ENCODE measurements at places on chromosomes 3 and 15. TPM values are rescaled to one million over a fixed set of nuclear protein-coding genes. Genes with fewer than 3 reads are reported as not detected.

DNA sequence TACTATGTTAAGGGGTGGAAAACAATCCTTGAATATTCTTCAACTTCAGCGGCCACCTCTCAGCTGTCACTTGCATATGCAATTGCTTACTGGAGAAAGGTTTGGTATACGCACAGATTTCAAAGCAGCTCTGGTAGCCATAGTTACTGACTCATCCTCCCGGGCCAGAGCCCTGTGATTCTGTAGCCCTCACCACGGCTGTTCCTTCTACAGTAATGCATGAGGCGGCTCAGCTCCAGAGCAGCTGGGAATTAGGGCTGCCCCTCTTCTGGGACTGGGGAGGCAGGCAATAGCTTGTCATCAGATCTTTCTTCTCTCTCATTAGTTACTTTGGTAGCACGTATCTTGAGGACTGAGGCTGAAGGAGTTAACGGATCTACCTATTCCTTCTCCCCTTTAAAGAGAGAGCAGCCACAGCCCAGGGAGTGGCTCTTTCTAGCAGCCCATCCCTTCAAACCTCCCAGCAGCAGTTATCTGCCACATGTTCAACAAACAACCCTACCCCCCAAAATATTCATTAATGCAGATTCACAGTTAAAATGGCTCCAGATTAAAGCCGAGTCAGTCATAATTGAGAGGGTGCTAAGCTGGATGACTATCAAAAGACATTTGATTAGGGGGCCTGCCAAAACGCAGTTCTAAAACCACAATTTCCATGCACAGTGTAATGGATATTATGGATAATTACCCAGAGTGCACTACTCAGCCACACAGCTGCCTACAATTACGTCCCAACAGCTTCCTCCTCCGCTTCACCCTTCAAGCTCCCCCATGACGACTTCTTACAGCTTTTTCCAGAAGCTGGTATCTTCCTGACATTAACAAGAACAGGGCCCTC, 54.7 kb downstream of the ETV5 start:
- H3K36me3 ChIP-seq, result no peaks in the 10 kb centered on the region
- no peak overlapping the region for H3K27ac ChIP-seq
- no peaks in the 10 kb centered on the region for H3K27me3 ChIP-seq
- DNase-seq, result no peak

DNA sequence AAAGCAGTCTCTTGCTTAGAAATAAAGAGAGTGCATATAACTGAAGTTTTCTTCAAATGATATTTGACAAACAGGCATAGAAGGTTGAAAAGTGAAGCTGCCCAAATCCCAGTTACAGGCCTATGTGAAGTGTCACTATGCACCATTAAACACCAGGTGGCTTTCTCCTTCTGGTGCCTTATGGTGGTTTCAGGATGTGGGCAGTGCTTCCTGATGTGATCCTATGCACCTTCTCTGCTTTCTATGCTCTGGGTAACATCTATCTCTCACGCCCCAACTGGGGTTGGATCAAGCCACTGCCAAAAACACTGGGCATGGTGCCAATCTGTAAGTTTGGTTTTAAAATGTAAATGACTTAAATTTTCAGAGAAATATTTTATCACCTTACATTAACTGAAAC, 744.7 kb downstream of the TUSC7 start:
- no peaks in the 10 kb centered on the region for H3K27me3 ChIP-seq
- no peak overlapping the region for H3K4me3 ChIP-seq
- DNase-seq, result no peak
- no peaks in the 10 kb centered on the region for H3K36me3 ChIP-seq
- H3K4me1 ChIP-seq, result peaks cover 8% of the 10 kb centered on the region

DNA sequence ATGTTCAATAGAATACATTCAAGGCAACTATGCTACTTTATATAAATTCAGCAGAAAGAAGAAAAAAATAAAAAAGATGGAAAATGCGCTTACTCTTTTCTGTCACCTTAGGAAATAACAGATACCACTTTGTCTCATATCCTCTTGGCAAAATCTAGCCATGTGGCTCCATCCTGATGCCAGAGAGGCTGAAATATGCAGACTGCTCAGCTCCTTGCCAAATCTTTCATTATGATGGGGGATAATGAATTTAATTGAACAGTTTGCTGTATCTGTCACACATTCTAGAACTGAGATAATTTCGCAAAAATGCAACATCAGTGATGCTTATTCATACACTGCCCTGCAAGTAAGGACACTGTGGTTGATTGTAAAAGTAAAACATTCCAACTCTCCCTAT, 1081.5 kb downstream of the PLOD2 start:
- H3K4me1 ChIP-seq, result no peaks in the 10 kb centered on the region
- H3K27ac ChIP-seq, result no peak overlapping the region
- no peak for DNase-seq
- H3K4me3 ChIP-seq, result no peak overlapping the region
- H3K36me3 ChIP-seq, result no peaks in the 10 kb centered on the region
- no peaks in the 10 kb centered on the region for H3K27me3 ChIP-seq

SLC12A1 gene
- not detected for polyA plus RNA-seq

- no peak for DNase-seq
- no peak overlapping the region for H3K27ac ChIP-seq
- H3K36me3 ChIP-seq, result no peaks in the 10 kb centered on the region
- H3K27me3 ChIP-seq, result no peaks in the 10 kb centered on the region
- H3K4me1 ChIP-seq, result no peaks in the 10 kb centered on the region
Measured at GRCh38 chr3:83321457-83321856, 1560.0 kb upstream of the GBE1 start.

GRCh38 chr15:99752556-99752955, 19.3 kb upstream of the LYSMD4 start:
- no peak overlapping the region for H3K4me3 ChIP-seq
- H3K36me3 ChIP-seq, result no peaks in the 10 kb centered on the region
- H3K4me1 ChIP-seq, result no peaks in the 10 kb centered on the region
- H3K27ac ChIP-seq, result no peak overlapping the region
- no peaks in the 10 kb centered on the region for H3K27me3 ChIP-seq
- DNase-seq, result no peak

- peaks cover 43% of the 10 kb centered on the region for H3K36me3 ChIP-seq
- H3K4me1 ChIP-seq, result no peaks in the 10 kb centered on the region
- H3K4me3 ChIP-seq, result no peak overlapping the region
- no peak for DNase-seq
Measured at GRCh38 chr3:40464339-40465110, 7.4 kb downstream of the RPL14 start.

GRCh38 chr3:145522893-145523651, 637.9 kb downstream of the PLOD2 start:
- no peaks in the 10 kb centered on the region for H3K36me3 ChIP-seq
- H3K4me3 ChIP-seq, result no peak overlapping the region
- DNase-seq, result no peak
- no peaks in the 10 kb centered on the region for H3K27me3 ChIP-seq
- H3K4me1 ChIP-seq, result no peaks in the 10 kb centered on the region
- no peak overlapping the region for H3K27ac ChIP-seq

DNA sequence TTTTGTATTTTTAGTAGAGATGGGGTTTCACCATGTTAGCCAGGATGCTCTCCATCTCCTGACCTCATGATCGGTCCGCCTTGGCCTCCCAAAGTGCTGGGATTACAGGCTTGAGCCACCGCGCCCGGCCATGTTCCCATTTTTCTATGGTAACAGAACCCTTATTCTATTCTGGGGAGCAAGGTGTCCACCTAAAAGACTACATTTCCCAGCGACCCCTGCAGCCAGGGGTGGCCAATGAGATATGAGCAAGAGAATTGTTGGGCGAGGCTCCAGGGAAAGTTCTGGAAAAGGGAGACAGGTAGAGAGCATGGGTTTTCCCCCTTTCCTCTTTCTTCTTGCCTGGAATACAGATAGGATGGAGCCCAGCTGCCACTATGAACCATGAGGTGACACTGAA, 96.9 kb downstream of the LINGO1 start:
- peaks cover 7% of the 10 kb centered on the region for H3K4me1 ChIP-seq
- H3K36me3 ChIP-seq, result no peaks in the 10 kb centered on the region
- H3K27me3 ChIP-seq, result peaks cover 10% of the 10 kb centered on the region
- H3K4me3 ChIP-seq, result no peak overlapping the region
- H3K27ac ChIP-seq, result no peak overlapping the region
- no peak for DNase-seq

PPP2R3A gene
- 0.09 TPM for polyA plus RNA-seq

PIGB gene
- polyA plus RNA-seq, result 15.3 TPM

CPLX3 gene
- not detected for polyA plus RNA-seq

GRCh38 chr15:23403550-23403949, 43.5 kb downstream of the GOLGA6L2 start:
- DNase-seq, result no peak
- H3K36me3 ChIP-seq, result no peaks in the 10 kb centered on the region
- H3K4me3 ChIP-seq, result no peak overlapping the region
- H3K27me3 ChIP-seq, result no peaks in the 10 kb centered on the region

ABHD14A gene
- polyA plus RNA-seq, result 11.7 TPM

DNA sequence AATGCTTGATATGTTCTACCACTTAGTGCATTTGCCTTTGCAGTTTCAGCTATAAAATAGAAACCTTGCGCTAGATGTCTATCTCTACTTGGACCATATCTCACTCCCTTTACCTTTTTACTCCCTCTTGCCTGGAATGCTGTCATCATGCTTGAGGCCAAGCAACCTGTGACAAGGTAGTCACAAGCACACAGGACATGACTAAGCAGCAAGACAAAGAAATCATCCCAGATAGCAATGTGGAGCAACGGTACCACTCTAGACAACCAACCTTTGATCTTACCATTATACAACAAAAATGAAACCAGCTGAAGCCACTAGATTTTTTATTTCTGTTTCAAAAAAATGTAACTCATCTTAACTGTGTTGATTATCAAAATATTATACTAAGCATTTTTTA, 50.5 kb upstream of the SPSB4 start:
- no peak overlapping the region for H3K27ac ChIP-seq
- H3K27me3 ChIP-seq, result no peaks in the 10 kb centered on the region
- DNase-seq, result no peak
- H3K36me3 ChIP-seq, result no peaks in the 10 kb centered on the region
- H3K4me3 ChIP-seq, result no peak overlapping the region

DNA sequence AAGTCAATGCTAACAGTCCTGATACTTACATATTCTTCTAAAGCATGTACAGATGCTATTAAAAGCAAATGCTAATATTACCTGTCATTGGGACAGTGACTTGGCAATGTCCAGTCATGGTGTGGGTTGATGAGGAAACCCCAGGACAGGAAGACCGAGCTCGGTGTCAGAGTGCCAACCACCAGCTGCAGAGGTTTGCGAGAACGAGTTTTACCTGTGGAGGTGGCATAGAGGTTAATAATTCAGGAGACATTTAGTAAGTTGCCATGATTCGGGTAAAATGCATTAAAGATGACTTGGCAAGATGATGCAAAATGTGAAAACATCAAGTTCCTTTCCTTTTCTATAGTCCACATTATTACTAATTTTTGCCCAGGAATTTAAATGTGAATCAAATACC, 94.5 kb downstream of the ABI3BP start:
- H3K27me3 ChIP-seq, result no peaks in the 10 kb centered on the region
- H3K4me3 ChIP-seq, result no peak overlapping the region
- peak overlapping the region; percentile 38 for H3K27ac ChIP-seq
- no peaks in the 10 kb centered on the region for H3K36me3 ChIP-seq

DNA sequence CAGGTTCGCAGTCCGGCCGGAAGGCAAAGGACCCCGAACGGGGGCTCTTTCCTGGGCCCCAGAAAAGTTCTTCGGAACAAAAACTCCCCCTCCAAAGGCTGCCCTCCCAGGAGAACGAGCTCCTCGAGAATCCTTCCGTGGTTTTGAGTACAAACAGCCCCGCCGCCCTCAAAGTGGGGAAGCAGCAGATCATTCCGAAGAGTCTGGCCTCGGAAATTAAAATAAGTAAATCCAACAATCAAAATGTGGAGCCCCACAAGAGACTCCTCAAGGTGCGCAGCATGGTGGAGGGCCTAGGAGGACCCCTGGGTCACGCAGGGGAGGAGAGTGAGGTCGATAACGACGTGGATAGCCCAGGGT, 1.3 kb downstream of the ARHGEF26 start:
- peaks cover 29% of the 10 kb centered on the region for H3K27me3 ChIP-seq
- H3K27ac ChIP-seq, result no peak overlapping the region
- peaks cover 20% of the 10 kb centered on the region for H3K4me1 ChIP-seq
- peak overlapping the region; percentile 91 for H3K4me3 ChIP-seq
- no peak for DNase-seq

ACTRT3 gene
- not detected for polyA plus RNA-seq

DNA sequence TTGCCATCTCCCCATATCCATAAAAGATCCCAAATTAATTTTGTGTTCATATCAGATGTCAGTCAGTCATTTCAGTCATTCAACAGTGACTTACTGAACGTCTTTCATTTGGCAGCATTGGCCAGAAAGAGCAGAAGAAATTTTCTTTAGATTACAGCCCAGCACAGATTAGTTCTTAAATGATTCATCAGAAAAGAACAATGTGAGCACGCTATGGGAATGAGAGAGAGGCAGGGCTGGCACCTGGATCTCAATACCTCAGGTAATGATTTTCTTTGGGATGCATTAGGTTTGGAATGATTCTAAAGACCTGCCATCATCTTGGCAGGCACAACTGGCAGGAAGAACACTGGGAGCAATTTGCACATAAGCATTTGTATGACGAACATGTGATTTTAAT, 41.6 kb downstream of the FBN1 start:
- no peaks in the 10 kb centered on the region for H3K36me3 ChIP-seq
- H3K27ac ChIP-seq, result no peak overlapping the region
- H3K27me3 ChIP-seq, result no peaks in the 10 kb centered on the region
- no peak for DNase-seq

DNA sequence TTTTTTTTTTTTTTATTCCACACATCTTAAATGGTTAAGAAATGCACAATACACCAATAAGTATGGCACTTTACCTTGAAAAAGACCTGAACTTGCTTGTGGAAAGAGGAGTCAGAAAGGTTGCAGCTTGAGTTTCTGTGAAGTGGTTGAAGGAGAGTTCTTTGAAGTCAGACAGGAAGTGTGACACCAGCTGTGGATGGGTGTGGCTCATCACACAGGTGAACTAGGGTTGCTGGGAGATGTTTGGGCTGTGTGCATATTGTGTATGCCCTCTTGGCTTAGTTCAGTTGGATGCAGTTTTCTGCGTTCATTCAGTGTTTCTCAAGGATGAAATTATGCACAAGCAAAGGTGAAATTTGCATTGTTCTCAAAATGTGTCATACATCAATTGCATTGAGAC, 6.3 kb downstream of the AEN start:
- H3K27ac ChIP-seq, result no peak overlapping the region
- H3K27me3 ChIP-seq, result no peaks in the 10 kb centered on the region
- H3K4me1 ChIP-seq, result peaks cover 33% of the 10 kb centered on the region
- peaks cover 56% of the 10 kb centered on the region for H3K36me3 ChIP-seq
- DNase-seq, result no peak
- no peak overlapping the region for H3K4me3 ChIP-seq

RTF1 gene
- polyA plus RNA-seq, result 15.0 TPM

- DNase-seq, result no peak
- no peaks in the 10 kb centered on the region for H3K4me1 ChIP-seq
- H3K36me3 ChIP-seq, result no peaks in the 10 kb centered on the region
- H3K4me3 ChIP-seq, result no peak overlapping the region
- no peak overlapping the region for H3K27ac ChIP-seq
Measured at GRCh38 chr3:182309120-182309519, 484.2 kb upstream of the ATP11B start.

GRCh38 chr3:110318108-110318507, 753.5 kb upstream of the NECTIN3 start:
- no peaks in the 10 kb centered on the region for H3K36me3 ChIP-seq
- no peak overlapping the region for H3K27ac ChIP-seq
- DNase-seq, result no peak
- H3K4me1 ChIP-seq, result no peaks in the 10 kb centered on the region
- no peak overlapping the region for H3K4me3 ChIP-seq
